Left forelimb (tissue), 1 donor: ENCODE measurements at places on chromosomes 2 and 18.
A peak's percentile ranks its signal among the peaks of the same experiment; 100 is the strongest.

DNA sequence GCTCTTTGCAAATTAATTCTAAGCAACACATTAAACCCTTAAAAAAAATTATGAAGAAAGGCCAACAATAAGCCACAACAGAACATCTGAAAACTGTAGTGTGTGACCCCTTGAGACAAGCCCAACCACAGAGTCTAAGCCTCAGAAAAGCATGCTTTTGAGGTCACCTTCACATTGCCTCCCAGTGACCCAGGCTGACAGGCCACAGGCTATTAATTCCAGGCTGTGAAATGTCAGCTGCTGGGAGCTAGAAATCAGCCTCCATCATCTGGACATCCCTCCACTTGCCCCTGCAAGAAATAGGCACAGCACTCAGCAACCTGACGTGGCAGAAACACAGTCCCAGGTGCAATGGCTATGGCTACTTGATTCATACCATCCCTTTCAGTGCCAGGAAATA, 179.4 kb upstream of the ZFP36L2 start:
- no peak for DNase-seq

- DNase-seq, result no peak
Observed at GRCh38 chr2:17607379-17607778, 66.9 kb downstream of the VSNL1 start.

DNA sequence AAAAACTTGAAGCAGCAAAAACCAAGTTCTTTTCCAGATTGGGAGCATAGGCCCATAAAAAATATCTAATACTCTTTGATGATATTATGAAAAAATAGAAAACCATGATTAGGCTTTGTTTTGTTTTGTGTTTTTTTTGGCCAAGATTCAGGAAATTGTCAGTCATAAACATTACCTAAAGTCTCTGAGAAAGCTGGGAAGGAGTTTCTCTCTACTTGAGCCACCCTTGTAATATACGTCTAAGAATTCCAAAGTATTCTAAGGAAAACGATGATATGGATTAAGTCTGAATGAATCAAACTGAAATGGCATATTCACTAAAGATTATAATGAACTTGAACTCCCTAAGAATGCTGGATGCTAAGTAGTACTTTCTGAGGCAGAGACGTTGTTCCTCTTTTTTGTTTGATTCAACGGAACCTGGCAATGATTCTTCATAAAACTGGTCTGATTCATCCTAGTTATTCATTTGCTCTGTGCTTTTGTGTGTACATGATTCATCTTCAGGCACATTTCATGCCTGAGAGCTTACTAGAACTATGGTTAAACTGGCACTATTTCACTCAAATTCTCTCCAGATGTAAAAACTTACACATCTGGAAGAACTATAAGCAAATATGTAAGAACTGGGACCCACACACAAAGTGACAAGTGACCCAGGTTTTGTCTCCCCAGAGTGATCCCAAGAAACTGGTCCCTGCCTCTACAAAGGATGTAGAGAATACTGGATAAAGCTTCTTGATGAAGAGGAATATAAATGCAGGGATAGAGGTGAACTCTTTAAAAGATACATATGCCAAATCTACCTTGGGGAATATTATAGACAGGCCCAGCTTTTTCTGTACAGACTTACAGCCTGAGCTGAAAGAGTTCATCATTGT, 159.7 kb downstream of the DOCK10 start:
- no peak for DNase-seq

- no peak for DNase-seq
Observed at GRCh38 chr18:55076643-55077218, 117.5 kb upstream of the CCDC68 start.

- DNase-seq, result no peak
Observed at GRCh38 chr2:127453392-127454171, 35.4 kb downstream of the PROC start.

DNA sequence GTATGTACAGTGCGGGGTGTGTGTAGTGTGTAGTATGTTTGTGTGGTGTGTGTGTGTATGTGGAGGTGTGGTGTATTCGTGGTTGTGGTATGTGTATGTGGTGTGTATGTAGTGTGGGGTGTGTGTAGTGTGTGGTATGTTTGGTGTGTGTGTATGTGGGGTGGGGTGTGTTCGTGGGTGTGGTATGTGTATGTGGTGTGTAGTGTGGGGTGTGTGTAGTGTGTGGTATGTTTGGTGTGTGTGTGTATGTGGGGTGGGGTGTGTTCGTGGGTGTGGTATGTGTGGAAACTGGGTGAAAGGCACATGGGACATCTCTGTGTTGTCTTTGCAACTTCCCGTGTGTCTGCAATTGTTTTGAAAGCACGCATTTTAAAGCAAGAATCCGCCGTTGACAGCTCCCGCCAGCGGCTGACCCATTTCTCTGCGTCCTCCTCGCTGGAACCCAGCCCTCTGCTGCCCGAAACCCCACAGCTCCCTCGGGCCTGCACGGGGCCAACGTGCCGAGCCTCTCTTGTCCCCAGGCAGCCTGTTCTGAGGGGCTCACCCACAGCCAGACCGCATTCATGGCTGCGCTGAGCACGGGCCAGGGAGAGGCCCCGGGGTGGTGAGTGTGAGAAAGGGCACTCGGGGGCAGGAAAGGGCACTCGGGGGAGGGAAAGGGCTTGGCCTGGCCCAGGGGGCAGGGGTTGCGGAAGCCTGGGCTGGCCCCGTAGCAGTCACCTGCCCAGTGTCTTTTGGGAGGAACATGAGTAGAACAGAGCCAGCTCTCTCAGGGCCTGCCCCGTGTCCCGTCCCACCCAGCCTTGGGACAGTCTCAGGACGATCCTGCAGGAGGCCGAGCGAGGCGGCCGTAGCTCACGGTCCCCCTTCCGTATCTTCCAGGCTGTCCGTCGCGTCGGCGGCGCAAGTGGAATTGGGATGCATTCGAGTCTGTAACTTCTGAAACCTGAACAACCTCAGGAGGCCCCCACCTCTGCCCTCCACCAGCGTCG, 61.4 kb downstream of the TWIST2 start:
- no peak for DNase-seq

DNA sequence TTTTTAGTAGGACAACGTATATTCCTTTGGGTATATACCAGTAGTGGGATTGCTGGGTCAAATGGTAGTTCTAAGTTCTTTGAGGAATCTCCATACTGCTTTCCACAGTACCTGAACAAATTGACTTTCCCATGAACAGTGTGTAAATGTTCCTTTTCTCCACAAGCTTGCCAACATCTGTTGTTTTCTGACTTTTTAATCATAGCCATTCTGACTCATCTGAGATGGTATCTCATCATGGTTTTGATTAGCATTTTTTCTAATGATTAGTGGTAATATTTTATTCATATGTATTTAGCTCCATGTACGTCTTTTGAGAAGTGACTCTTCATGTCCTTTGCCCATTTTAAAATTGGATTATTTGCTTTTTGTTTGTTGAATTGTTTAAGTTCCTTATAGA, 58.4 kb upstream of the CERS6 start:
- no peak for DNase-seq

- DNase-seq, result no peak
Observed at GRCh38 chr2:138155304-138155703, 191.0 kb downstream of the HNMT start.

DNA sequence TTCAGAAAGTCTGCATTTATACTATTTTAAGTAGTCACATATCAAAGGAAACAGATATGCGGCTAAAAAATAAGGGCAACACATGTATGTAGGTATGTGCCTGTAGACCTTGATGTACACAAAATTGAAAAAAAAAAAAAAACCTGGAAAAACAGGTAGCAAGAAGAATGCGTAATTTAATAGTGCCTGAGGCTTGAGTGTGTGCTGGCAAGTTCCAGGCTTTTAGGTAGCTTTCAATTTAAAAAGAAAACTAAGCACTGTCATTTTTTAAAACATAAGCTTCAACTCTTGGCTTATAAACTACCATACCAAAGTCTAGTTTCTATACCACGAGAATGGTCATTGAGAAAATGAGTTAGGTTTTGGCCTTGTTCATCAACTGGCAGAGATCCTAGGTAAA, 72.3 kb downstream of the OTX1 start:
- no peak for DNase-seq

DNA sequence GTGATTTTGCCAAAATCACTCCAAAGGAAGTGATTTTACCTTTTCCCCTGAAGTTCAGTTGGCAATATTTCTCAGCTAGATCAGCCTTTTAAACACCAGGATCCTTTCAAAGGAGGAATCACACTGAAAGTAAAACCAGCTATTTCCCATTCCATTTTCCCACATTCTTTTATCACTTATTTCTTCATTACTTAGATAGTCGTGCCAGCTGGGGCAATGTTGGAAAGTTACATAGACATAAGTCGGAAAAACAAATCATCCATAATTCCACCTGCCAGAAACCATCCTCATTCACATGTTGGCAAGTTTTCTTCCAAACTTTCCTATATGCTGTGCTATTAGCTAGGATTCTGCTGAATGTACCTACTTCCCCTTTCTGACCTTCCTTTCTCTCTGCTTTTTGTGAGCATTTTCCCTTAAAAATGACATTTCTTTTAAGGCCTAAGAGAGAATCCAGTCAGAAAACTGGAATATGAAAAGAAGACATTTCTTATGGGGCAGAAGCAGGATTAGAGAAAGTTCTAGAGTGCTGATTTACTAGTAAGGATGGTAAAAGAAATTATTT, 170.0 kb upstream of the STK17B start:
- DNase-seq, result no peak

- DNase-seq, result no peak
Observed at GRCh38 chr18:8974279-8974678, 128.2 kb upstream of the NDUFV2 start.

- no peak for DNase-seq
Observed at GRCh38 chr2:134501476-134502091, 217.2 kb downstream of the TMEM163 start.

DNA sequence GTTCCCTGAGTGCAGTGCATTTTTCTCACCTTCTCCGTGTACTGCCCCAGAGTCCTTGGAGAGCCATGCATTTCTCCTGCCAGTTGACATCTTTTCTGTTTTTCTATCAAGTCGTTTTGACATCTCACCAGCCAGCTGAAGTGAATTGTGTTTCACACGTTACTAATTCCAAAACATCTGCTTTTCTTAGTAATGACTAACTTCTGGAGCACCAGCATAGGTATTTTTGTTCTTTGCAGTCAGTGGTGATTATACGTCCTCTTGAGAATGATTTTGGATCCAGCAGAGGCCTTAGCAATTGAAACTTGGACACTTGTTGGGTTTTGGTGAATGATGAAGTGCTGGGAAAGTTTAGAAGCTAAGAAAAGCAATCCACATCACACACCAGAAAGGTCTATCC, 112.5 kb downstream of the PIK3C3 start:
- no peak for DNase-seq

DNA sequence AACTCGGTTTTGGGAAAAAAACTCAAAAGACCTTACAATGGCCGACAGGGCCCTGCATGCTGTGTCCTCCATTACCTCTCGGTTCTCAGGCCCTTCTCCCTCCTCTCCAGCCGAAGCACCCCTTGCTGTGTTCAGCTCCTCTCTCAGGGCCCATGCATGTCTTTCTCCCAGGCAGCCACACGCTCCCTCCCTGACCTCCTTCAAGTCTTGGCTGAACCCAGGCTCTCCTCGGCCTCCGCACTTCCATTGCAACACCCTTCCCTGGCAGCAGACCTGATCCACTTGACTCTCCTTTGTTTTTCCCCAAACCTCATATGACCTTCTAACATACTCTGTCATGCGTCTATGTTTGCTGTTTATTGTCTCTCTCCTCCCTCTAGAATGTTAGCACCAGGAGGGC, 114.0 kb downstream of the CYP26B1 start:
- peak; percentile 38 for DNase-seq

DNA sequence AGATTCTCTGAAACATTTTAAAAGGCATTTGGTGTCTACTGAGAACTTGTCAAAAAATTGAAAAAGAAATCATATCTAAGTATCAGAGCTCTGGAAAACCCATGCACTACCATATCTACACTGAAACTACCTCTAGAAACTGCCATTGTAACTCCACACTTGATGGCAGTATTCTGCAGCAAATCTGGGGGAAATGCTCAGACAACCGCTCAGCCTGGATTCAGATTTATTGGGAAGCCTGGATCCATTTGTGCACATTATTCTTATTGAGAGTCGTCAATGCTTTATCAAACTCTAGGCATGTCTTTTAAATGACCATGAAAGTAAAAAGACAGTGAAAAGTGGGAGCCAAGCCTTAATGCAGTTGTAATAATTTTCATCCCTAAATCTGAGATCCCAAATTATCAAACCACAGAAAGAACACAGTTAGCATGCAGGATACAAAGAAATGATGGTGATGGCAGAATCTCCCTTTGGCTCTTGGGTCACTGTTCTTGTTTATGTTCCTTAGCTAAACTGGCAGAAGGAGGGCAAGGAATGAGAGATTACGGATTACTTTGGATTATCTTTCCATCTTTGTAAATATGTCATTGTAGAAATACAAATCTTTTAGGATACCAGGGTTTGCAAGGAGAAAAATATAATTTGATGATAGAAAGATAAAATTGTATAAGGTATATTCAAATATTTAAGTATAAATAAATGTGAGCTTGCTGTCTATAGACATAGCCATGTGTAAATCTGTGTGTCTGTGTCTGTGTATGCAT, 512.1 kb upstream of the SYT4 start:
- DNase-seq, result no peak

GRCh38 chr2:44743473-44743872, 198.0 kb upstream of the SIX3 start:
- DNase-seq, result no peak

DNA sequence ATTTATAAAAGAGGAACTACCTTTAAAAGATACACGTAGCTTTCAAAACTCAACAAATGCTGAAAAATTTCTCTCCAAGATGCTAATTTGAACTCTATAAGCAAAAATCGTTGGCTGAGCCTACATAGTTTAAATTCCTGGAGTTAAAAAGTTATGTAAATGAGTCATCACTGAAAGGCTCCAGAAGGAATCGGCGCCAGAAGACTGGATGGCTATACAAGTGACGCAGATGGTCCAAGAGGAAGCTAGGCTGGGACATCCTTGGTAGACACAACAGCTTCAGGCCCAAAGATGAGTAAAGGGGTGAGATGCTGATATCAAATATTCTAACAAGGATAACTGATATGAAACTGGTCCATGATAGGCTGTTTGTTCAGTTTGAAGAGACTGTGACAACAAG, 22.8 kb upstream of the DNAH6 start:
- DNase-seq, result no peak

DNA sequence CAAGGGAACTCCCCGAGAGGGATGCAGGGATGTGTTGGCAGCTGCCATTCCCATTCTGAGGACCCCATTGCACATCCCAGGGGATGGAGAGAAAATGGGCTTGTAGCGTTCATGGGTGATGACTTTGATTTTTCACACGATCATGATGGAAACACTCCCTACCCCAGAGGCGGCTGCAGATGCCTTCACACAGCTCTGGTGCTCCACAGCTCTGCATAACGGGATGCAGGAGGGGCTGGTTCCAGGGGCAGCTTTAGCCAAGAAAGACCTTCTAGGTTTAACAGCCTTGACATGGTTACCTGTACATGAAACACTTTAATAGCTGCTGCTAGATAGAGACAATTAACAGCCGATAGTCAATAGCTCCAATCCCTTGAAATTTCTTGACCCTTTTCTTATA, 88.7 kb downstream of the TPO start:
- no peak for DNase-seq

- DNase-seq, result no peak
Observed at GRCh38 chr2:227793148-227793712, 20.4 kb upstream of the CCL20 start.

- no peak for DNase-seq
Observed at GRCh38 chr18:31965316-31965970, 22.5 kb upstream of the TRAPPC8 start.
